Activated naive CD8-positive, alpha-beta T cell treated with anti-CD3 and anti-CD28 coated beads, Interleukin-2, amount 50 U/mL, for 16 hours (primary cell): ENCODE measurements at places on chromosomes 16 and 17.
A peak's percentile ranks its signal among the peaks of the same experiment; 100 is the strongest.

DNA sequence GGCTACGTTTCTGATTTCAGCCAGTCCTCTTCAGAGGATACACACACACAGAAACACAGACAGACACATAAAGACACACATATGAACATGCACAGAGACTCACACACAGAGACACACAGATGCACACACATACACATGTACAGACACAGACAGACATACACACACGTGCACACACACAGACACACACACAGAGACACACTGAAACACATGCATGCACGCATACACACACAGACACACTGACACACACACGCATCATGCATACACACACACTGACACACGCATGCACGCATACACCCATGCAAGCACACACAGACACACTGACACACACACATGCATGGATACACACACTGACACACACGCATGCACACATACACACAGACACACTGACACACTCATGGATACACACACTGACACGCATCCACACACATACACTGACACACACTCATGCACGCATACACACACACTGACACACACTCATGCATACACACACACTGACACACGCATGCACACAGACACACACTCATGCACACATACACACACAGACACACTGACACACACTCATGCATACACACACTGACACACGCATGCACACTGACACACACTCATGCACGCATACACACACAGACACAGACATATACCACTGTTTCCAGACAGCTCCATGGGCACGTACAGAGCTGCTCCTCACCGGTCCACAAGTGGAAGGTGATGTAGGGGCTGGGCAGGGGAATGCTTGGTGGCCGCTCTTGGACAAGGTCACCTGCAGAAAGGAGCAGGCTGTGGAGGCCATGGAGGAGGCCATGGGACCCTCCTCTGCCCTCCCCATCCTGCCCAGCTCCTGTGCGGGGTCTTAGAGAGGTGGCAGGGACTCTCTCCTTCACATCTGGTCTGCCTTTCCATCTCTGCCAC lies 30.1 kb upstream of the MFSD6L start:
- DNase-seq = no peak

GRCh38 chr17:14268264-14268663 lies 31.6 kb upstream of the CDRT15 start:
- no peak for DNase-seq

- DNase-seq = peak; percentile 99
Measured at GRCh38 chr17:47720754-47721533, 12.1 kb upstream of the TBX21 start.

DNA sequence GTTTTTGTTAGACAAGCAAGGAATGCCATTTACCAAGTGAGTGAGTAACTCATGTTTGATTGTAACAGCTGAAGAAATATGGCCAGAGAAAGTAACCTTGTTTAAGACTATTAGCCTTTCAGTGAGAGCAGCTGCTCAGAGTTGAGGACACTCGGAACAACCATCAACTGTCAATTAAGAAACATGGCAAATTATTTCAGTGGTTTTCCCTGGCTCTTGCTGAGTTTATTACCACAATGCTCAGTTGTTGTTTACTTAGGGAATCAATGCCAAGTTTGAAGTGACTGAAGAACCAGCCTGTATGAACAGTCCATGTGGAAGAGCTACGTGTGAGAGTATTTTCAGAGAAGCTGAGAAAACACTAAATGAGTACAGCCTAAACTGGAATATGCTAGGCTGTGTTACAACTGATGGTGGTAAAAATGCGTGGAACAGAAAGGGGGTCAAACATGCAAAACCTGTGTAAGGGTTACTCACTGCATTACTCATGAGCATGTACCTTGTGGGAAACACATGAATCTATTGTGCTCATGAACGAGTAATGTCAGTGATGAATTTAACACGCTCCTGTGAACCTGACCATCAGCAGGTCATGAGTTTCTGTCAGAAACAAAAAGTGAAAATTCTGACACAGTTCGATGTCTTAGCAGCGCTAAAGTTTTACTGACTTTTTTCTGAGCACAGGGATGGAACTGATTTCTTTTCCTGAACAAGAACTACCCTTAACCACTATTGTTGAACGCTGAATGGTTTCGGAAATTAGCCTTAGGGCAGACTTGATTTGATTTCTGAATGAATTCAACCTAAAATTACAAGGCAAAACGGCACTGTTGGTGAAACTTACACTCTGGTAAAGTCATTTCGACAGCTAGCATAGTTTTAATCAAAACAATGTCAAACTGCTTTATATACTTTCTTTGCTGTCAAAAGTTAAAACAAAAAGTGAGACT lies 33.5 kb downstream of the GNA13 start:
- DNase-seq = no peak

GRCh38 chr16:1430759-1431496 lies at the start of gene PERCC1:
PERCC1 (plus strand) TSS chr16:1431078; CDS start chr16:1432594, 1,516 bp downstream.
- DNase-seq = no peak

- no peak for DNase-seq
Measured at GRCh38 chr16:48492133-48492532, 106.9 kb upstream of the SIAH1 start.

- DNase-seq = no peak
Measured at GRCh38 chr16:10575506-10576130, 4.8 kb downstream of the EMP2 start.

GRCh38 chr17:20995873-20996723 lies 46.7 kb downstream of the USP22 start:
- DNase-seq = no peak

DNA sequence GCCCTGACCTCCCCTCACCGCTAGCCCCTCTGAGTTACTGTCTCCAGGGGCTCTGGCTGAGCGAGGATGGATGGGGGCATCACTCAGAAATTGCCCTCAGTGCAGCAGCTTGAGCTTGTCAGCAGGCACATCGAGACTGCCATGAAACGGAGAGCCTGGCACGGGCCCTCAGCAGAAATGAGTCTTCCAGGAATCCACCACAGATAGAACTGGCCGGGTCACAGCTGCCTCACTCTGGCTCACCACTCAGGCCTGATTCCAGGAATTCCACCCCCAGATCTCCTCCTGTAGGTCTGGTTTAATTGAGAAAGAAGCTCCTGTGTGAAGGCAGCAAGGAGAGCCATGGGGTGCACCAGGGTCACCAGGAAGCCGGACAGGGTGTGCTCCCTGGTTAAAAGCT lies 85.5 kb downstream of the GSG1L start:
- DNase-seq = no peak

DNA sequence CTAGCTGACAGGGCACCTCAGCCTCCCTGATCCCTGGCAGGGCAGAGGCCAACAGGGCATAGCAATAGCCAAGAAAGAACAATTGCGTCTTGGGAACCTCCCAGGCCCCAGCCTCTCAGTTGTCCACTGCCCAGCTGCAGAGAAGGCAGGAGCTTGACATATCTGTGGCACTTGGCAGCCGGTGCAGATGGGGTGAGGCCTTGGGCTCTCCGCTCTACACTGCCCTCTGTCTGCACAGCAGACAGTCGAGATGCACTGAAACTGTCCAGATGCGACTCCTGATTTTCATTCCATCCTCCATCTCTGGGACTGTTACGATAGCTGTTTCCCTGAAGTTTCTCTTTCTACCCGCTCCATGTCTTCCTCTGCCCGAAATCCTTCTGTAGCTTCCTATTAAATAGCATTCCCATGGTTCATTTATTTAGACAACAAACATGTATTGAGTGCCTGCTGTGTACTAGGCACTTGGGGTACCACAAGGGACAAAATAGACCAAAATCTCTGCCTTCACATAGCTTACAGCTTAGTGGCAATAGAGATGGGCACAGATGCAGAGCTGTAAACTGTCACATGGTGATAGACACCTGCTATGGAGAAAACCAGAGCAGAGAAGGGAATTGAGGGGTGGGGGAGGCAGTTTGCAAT lies 3.3 kb downstream of the POLR3E start:
- no peak for DNase-seq

DNA sequence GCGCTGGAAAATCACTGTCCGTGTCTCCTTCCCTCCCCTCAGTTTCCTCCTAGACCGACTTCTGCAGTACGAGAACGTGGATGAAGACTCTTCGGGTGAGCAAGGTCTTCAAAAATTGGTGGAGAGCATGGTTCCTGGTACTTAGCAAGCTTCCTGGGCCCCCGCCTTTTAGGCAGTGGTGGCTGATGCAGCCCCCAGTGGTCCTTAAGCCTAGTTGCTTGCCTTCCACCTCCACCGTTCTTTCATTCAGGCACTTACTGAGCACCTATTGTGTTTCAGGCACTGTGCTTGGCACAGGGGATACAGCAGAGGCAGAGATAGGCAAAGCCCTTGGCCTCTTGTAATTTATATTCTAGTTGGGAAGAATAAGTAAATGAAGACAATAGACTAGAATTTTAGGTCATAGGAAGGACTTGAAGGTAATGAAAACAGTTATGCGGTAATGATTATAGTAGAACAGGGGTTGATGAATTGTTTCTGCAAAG lies 767 bp downstream of the INO80E start:
- DNase-seq = no peak

GRCh38 chr16:6682142-6682811 lies 650.4 kb upstream of the RBFOX1 start:
- no peak for DNase-seq

DNA sequence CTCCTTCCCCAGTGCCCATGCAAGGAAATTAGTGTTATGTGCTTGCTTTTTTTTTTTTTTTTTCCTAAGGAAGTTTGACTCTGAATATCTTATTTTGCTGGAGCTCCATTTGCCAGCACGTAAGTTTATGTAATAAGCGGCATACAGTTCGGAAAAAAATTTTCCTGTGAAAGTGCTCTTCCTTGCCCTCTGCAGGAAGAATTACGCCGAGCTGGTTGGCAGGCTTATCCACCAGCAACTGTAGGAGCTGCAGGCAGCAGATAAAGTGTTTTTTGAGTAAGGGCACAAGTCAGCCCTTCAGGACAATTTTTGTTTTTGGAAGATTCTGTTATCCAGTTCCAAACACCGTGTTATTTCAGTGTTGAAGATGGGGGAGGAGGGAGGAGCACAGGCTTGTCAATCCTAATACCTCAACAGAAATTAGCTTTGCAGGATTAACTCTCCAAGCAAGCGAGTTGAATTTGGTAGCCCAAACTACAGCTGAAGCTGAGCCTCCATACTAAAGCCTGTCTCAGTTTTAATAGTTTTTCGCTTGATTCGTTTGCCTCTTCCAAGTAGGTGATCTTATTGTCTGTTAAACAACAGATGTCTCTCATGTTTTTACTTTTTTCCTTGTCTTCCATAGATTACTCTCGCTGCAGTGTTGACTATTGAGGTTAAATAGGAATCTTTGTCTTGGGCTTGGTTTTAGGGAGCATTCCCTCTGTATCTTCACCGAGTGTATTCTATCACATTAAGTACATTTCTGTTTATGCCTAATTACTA lies 1.1 kb downstream of the SPECC1 start:
- no peak for DNase-seq

DNA sequence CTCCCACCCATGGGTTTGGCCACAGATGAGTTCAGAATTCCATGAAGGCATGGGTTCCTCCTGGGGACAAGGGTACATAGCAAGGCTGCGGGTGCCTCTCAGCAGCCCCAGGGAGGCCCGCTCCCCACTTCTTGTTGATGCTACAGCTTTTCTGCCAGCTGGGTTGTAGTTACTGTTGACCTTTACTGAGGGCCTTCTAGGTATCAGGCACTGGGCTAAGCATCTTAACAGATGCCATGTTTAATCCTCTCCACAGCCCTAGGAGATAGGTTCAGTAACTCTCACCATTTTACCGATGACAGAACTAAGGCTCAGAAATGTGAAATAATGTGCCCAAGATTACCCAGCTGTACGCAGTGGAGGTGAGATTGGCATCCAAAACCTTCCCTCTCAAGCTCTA lies 54.3 kb upstream of the DLX4 start:
- no peak for DNase-seq

DNA sequence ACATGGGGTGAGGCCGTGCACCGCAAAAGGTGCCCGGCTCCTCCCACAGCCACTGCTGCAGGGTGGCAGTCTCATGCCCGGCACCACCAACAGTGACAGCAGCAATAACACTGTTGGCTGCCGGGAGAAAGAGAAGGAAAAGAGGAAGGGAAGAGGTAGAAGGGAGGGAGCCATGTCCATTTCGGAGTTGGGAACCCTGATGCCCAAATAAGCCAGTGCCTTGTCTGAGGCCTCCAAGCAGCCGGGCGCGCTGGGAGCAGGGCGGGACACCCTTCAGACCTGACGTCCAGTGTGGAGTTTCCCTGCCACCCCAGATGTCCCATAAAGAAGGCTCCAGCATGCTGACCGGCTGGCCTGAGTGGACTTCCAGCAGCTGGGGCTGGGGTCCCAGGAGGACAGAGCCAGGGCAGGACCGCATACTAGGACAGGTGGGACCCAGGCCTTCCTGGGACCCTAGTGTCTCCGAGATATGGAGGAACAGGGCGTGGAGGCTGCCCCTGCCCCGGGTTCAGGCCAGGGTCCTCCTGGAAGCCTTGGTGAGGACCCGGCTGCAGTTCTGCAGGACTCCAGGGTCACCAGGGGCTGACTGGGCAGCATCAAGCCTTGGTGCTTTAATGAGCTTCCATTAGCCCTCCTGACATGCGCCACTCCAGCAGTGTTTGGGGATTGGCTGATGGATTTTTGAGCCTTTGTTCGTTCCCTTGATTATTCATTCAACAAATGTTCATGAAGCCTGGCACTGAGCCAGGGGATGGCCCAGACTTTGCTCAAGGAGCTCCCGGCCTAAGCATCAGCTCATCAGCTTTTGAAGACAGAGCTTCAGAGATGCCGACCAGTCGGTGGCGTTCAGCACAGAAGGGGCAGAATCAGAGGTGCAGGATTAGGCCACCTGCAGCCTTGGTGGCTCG lies 223.6 kb upstream of the CIBAR2 start:
- no peak for DNase-seq

- no peak for DNase-seq
Measured at GRCh38 chr16:21611556-21612384, 12.4 kb downstream of the METTL9 start.

DNA sequence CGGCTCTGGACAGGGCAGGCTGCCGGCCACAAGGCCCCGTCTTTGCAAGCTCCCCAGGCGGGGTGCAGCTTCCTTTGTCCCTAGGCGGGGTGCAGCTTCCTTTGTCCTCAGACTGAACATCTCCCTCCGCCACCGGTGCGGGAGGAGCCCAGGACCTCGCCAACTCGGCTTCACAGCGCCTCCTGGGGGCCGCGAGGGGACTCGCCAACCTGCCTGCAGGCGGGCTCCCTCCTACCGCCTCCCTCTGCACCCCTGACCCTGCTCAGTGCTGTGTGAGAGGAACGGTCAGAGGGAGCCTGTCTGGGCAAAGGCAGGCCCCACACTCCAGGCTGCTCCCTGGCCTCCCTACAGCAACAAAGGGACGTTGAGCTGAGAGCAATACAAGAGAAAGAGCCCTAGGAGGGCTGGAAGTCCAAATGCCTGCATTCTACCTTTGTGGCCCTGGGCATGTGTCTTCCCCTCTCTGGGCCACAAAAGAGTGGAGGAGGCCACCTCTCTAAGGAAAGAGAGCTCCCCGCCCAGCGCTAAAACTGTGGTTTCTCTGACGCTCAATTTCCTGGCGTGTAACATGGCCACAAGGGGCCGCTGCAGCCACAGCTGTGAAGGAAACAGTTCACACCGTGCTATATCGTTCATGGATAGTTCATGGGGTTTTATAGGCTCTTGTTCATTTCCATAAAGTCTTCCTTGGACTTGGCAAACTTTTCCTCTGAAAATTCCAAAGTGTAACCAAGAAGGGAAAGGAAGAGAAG lies 20.9 kb upstream of the KRT19 start:
- peak; percentile 62 for DNase-seq
